ENCODE measurements at places on chromosomes 6 and 20.

- no peak for DNase-seq
Observed at GRCh38 chr6:53048431-53049195, 16.6 kb upstream of the FBXO9 start.

DNA sequence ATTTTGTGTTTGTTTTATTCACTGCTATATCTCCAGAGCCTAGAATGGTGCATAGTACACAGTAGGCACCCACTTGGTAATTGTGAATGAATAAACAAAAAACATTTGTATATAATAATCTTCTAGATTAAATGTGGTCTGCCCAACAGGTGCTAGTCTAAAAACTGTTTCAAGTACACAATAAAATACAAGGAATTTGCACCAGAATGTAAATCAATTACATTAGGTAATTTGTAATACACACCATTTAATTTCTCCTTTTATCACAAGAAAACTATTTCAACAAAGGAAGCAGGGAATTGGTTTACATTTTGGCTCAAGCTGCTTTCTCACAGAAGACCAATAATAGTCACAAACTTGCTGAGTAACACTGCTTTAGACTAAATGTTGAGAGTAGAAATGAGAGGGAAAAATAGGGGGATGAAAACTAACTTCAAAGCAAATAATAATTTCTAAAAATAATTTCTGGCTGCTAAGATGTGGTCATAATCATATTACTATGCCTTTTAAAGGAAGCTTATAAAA, 22.1 kb downstream of the RUNX2 start:
- no peak for DNase-seq

DNA sequence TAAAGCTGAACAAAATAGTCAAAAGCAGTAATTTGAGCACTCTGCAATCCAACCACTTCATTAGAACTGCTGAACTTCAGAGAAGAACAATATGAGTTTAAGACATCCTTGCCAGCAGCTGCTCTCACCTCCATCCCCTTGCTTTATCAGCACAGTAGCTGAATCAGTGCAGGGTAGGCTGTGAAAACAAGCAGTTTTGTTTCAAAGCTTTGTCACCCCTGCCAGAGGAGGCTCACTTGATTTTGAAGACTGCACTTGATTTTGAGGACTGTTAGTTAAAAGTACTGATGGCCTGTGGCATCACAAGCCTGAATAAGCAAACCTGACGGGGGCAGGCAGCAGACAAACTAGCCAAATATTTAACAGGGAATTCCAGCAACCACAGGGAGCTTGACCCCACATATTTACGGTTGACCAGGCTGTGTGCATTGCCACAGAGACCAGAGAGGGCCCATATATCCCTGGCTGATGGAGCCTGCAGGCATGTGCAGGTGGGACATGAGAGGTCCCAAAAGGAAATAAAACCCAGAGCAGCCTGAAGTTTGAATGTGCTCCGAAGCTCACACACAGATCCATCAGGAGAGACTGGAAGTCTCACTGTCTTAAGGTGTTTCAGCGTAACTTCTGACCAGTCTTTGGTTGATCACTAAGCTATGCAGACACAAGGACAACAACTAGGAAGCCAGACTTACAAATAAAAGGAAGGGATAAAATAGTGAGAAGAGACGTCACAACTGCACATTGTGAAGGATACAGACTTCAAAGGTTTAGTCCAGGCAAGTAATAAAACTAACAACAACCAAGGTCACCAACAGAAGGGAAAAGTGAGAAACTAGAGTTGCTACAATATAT, 97.4 kb downstream of the PDSS2 start:
- no peak for DNase-seq

- no peak for DNase-seq
Observed at GRCh38 chr6:11538819-11539468, 1.4 kb downstream of the TMEM170B start.

- no peak for DNase-seq
Observed at GRCh38 chr6:113208726-113209125, 648.4 kb upstream of the MARCKS start.

DNA sequence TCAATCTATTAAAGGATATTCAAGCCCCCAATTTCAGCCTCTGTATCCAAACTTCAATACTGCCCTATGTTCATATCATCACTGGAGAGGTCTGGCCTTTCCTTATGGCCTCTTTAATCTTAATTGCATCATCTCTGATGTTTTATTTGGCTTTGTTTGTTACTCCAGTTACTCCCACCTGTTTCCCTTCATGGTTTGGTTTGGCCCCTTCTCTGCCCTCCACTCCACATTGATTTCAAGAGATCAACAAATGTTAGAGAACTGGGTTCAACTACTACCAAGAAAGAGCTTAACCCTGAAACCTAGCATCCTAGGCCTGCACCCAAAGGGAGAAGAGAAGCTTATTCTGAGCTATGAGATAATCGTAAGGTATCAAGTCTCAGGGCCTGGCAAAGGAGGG, 221.6 kb downstream of the LAMA2 start:
- DNase-seq = no peak

GRCh38 chr6:27040244-27041042, 207.1 kb upstream of the PRSS16 start:
- DNase-seq = no peak

GRCh38 chr6:109821428-109821827, 130.3 kb downstream of the FIG4 start:
- no peak for DNase-seq

- no peak for DNase-seq
Observed at GRCh38 chr6:66336176-66336575, 629.1 kb upstream of the EYS start.

- DNase-seq = no peak
Observed at GRCh38 chr6:7184502-7184901, 76.7 kb downstream of the RREB1 start.

- DNase-seq = no peak
Observed at GRCh38 chr6:68973066-68973465, 338.0 kb downstream of the ADGRB3 start.

DNA sequence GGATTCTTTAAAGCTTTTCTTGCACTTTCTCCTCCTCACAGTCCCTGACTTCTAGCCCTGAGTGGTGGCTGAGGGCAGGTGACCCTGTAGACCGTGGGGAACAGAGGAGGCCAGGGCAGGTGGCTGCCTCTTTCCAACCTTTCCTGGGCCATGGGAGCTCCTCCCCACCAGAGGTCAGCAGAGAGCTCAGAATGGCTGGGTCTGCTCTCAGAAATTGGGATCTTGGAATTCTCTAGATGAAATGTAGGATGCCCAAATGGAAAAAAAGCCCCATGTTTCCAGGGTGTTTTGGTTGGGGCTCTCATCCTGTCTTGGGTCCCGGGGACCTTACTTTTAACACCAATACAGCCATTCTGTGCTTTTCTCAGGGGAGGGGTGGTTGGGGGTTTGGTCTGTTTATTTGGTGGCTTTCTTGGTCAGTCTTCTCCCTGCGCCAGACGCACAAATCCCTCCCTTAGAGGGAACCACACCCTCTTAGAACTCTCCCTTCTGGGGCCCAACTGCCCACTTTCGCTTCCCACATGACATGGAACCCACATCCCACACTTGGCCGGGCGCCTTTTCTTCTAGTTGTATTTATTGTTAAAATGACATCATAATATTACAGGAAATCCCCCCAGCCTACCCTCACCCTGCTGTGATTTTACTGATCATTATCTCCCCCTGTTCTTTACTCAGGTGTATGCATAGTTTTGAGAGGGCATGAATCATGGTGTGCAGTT, 17.9 kb downstream of the GNAS start:
- no peak for DNase-seq

DNA sequence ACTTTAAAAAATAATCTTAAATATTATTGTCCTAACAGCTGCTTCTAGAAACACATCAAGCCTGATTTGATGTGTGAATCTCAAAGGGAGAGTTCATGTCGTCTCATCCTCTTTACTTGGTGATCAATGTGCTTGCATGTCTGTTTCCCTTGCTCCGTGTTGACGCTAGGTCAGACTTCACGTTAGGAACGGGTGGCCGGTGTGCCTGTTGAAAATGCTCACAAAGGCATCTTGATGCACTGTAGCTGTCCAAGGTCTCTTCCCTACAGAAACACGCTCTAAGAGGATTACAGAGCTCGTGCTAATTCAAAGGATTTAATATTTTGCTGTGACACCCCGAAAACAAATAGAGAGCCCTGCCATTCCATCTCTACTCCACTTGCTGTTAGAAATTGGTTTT, 84.6 kb downstream of the ID4 start:
- no peak for DNase-seq

DNA sequence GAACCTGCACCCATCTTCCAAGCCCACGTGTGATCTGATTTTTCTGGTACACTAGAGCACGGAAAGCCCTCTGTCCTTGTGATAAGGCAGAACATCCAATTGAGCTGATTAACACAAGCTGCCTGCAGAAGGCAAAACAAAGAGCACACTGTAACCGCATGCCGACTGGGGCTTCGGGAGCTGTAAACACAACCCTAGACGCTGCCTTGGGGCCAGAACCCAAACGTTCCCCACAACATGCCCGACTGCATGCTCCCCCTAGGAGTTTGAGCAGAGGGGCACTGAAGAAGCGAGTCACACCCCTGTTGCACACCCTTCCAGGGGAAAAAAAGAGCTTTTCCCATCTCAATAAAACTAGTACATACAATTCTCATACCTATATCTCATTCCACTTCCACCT, 470.7 kb downstream of the HTR1B start:
- no peak for DNase-seq

- no peak for DNase-seq
Observed at GRCh38 chr6:56484669-56485068, 158.0 kb downstream of the DST start.

DNA sequence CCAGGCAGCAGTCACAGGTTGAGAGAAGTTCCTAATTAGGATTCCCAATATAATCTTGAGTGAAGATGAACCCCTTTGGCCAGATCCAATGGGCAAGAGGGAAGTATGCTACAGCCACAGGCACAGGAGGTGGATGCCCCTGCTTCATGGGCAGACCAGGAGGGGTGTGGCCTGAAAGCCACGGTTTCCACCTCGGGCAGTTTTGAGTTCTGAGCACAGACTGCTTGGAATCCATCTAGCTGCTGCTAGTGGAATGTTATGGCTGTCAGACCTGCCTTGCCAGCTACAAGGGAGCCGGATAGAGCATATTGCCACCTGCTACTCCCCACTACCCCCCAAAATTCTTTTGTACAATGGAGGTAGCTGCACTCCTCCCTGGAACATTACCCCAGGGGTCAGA, 672.9 kb downstream of the HACE1 start:
- no peak for DNase-seq

DNA sequence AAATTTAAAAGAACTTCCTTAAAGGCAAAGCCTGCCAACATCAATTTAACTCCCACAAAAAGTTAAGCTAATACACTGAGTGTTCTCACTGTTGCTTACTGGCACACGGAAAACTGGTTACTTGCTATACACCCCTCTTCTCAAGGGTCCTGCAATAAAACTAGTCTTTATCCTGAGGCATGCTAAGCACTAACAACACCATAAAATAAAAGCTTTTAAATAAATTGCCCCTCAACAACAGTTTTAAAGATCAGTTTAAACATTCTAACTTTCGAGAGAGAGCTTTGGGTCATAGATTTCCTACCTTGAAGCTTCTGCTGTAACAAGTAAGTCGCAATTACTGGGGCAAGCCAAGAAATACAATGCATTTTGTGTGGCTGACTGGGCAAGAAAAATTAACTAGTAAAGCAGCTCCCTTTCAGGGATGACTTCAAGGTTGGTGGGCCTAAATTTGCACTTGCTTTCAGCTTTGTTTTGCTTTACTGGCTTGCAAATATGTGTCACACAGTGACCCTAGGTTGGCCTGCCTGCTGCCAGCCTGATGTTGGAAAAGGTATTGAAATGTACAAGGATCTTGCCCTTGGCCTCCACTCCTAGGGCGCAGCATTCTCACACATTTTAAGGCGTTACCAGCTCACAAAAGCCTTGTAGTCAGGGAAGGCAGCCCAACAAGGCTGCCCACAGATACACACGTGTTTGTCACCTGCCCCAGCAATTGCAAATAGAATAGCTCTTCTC, 4.0 kb upstream of the HEY2 start:
- no peak for DNase-seq

- DNase-seq = no peak
Observed at GRCh38 chr6:134415656-134416055, 97.7 kb upstream of the SGK1 start.

- DNase-seq = no peak
Observed at GRCh38 chr6:106476331-106477105, 116.0 kb downstream of the CRYBG1 start.

DNA sequence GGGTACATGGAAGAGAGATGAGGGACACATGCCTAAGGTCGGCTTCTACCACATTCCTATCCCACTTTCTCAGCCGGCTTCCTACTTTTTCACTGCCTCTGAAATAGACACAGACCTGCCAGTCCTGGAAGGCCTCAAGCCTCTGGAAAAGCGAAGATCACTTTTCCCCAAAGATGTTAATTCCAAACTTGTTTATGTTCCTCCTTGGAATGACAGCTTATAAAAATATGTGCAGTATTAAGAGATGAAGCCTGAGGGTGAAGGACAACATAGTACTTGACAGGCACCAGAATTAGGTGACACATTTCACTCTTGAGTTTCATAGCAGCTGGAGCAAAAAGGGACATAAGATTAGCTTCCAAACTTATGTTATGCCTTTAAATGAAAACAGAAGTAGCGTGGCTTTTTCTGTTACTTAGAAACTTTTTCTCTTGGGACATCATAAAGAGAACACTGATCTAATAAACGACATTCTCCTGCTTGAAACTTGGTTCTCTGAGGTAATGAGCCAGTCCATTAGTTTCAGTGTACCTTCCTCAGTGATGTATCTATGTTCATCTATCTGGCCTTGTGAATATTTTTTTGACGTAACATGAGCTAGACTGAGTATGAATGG, 25.3 kb downstream of the FOXO3 start:
- DNase-seq = no peak

- no peak for DNase-seq
Observed at GRCh38 chr20:2132461-2132901, 30.9 kb downstream of the STK35 start.

- DNase-seq = no peak
Observed at GRCh38 chr6:56913285-56914074, 41.4 kb upstream of the BEND6 start.

DNA sequence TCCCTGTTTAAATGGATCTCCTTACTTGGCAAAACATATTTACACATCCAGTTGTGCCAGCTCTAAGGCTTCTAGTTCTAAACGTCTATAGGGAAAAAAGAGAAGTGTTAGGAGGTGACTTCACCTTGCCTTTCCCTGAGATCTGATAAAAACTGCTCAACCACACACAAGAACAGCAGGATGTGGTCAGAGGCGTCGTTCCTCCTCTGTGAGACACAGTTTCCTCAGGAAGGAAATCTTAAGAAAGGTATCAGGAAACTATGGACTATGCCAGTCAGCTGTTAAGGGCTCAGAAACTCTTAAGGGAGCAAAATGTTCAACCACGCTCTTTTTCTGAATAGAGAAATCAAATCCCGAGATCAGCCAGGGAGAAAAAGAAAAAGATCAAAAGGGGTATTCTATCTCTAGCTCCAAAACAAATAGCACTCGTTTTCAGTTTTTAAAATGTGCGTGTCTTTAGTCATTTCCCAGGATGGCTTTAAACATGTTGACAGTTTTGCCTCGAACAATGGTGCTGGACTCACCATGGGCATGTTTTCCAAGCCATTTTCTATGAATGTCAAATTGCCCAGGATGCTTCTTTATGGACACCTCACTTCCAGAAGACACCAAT, 154.5 kb downstream of the HACE1 start:
- no peak for DNase-seq

Data from thoracic aorta (tissue), 2 donors.